ENCODE measurements at places on chromosomes 4 and X.

DNA sequence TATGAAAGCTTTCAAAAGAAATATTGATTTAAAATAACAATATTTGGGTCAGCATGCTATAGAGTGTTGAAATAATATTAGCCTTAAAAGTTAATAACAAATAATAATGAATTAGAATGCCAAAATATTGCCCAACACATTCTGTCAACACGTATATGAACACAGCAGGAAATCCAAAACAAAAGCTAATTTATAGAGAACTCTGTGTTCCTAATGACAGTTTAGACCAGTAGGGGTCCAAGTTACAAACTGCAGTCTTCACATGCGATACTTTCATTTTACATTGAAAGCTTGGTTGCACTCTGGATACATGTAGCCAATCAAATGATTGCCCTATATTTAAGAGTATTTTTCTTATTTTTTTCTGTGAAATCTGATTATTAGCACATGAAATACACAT is 274.4 kb downstream of the DCTD start:
- no peak for DNase-seq

DNA sequence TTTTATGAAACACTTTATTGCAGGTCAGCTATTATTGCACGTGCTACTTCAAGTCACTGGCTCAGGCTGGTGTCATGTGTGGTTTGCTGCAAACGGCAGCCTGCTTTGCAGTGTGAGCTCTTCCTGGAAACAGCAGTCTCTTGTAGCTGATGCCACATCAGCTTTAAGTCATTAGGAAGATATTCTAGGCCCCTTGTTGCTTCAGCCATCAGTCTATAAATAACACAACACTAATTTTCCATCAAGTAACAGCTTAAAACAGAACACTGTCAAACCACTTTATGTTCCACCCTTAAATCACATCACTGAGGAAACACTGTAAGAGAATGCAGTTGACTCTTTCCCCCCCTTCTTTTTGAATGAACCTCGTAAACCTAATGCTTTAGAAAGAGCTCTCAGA is 93.8 kb downstream of the GATB start:
- no peak for DNase-seq

- DNase-seq = no peak
These were observed 280.7 kb downstream of the ASMT start for GRCh38 chrX:1895583-1895982.

DNA sequence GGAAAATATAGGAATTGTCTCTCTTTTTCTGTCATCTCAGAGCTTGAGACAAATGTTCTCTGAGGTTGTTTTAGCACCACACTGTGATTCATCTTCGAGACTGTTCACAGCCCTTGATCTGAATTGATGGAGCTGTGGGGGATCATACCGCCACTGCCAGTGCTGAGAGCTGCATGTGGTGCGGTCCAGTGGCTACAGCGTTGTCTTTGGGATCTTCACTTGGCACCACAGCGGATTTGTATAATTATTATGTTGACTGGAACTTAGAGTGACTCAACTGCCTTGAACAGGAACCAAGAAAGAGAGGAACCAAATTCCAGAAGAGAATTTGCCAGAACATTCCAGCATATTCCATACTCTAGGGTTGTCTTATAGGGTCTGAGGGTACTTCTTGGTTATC is 29.1 kb downstream of the TBL1X start:
- DNase-seq = no peak

DNA sequence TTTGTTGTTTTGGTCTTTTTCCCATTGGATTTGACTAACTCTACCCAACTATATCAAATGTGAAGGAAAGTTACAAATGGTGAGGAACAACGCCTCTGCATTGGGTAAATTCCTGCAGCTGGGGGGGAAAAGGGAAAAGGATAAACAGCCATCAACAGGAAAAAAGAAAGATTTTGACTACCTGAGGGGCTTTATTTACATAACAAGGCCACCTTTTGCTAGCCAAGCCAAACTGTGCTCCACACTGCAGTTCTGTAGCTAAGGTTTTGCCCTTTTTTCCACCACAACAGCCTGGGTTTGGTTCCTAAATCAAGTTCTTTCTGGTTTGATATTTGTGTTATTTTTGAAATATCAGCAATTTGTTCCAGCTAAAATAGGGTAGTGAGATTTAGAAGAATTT is 40.8 kb downstream of the RHOXF2B start:
- DNase-seq = no peak

DNA sequence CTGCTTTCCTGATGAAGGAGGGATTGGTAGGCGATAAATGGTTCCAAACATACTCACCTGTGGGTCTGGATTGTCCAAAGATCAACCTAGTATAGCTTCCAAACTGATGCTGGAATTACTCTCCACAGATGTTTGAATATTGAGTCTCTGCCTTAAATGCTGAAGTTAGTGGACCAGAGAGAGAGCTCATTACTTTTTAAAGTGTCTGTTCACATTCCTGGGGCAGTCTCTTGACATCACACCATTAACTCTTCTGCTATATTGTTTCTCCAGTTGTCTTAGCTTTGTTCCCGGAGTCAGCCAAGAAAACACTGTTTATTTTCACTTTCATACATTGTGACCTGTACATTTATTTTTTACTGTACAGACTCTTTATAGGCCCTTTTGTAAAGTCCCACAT is 35.4 kb downstream of the ARHGEF38 start:
- no peak for DNase-seq

GRCh38 chr4:44988011-44988410 is 261.7 kb upstream of the GNPDA2 start:
- DNase-seq = no peak

DNA sequence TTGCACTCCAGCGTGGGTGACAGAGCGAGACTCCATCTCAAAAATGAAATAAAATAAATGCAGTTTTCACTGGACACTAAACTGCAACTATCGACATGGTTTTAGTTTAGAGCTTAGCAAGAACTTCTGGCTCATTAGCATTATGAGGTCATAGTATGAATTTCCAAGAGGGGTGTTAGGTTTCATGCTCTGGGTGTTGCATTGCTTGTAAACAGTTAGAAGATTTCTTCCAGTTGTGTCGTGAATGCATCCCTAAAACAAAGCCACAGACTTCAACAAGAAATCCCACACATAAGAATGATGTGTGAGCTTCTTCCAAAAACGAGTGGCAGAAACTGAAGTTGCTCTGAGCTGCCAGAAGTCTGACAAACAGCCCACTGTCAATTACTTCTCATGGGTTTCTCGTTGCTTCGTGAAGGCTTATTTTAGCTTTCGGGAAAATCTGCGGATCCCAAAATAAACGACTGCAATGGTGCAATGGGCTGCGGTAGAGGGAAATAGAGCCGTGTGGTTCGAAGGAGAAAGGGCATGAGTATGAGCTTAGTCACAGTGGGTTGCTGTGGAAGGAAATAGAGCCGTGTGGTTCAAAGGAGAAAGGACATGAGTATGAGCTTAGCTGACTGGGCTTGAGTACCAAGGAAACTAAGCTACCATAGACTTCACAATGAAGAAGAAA is 354.9 kb downstream of the DHRSX start:
- DNase-seq = no peak

DNA sequence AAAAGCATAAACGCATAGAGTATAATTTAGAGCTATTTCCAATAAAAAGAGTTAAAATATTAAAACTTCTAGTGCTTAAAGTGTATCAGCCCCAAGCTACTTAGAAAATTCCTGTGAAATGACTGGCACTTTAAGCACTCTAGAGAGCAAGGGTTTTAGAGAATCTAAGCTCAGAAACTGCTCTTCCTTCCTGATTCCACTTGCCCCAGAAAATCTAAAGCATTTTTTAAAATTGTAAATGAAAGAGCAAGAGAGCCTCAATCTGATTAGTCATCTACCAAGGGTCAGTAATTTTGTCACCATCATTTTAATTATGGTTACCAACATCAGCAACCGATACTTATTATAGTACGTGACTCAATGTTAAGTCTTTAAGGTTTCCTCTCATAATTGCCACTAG is 25.0 kb downstream of the CTPS2 start:
- DNase-seq = no peak

- DNase-seq = no peak
These were observed 24.2 kb downstream of the AMMECR1 start for GRCh38 chrX:110293658-110294057.

GRCh38 chr4:60865273-60865672 is 334.9 kb upstream of the ADGRL3 start:
- DNase-seq = no peak

DNA sequence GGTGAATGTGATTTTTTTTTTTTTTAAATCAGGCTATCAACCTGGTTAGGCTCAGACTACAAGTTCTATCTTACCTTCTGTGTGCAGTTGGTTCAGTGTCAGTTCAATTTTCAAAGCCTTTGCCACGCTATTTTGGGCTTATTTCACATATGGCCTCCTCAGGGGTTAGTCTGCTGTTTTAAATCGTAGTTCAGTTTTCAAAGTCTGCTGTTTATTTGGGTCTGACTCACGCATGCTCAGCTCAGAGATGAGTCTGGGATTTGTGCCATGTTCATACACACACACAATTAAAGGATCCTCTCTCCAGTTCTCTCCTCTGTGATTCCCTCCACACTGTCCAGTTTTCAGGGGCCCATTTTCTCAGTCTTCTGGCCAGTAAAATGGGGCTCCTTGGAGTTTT is 32.3 kb upstream of the ZFX start:
- DNase-seq = no peak

- no peak for DNase-seq
These were observed 37.4 kb downstream of the RUFY3 start for GRCh38 chr4:70759126-70759525.

DNA sequence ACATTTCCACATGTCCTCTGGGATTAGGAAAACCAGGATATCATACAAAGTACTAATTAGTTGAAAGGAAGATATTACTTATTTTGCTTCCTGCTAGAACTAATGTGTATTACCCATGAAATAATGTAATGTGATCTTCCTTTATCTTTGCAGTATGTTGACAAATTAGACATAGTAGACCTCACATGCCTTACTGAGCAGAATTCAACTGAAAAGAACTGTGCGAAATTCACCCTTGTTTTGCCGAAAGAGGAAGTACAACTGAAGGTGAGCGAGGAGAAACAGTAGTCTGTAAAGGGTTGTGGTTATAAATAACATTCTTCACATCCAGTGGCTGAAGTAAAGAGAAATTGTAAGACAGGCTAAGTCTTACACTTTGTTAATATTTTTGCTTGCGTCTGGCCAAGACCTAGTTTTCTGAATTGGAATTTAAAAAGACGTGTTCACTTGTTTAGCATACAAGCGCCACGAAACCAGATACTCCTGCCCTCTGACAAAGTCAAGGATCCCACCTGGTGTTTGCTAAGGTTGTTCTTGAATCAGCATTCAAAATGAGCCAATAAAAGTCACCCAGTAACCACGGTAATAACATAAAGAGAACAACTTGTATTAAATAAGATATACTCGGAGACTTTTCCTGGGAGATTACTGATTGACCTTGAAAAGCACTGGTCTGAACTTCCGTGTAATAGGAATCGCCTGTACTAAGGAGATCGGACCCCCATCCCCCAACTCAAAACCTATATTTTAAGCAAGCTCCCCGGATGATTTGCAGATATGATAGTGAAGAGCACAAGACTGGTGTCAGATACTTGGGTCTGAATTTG is 16.9 kb downstream of the STAP1 start:
- no peak for DNase-seq

DNA sequence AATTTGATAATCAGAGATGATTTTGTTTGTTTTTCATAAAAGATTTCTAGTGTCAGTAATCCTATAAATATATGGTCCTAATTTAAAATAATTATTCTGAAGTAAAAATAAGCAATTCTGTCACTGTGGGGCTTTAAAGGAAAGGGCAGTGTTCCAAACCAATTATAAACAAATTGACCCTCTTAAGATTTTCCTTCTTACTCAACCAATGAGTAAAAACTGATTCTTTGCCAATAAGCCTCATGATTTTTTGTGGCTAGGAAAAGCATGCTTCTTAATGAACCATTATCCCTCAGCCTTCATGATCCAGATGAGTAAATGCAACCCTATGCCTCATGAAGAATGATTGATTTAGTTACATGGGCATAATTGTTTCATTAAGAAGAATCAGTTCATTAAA is 1010.4 kb downstream of the ADGRL3 start:
- no peak for DNase-seq

GRCh38 chrX:54439960-54440871 is at the start of gene TSR2:
TSR2 (plus strand) TSS chrX:54440404; CDS start chrX:54440422, 18 bp downstream.
- peak; percentile 56 for DNase-seq

DNA sequence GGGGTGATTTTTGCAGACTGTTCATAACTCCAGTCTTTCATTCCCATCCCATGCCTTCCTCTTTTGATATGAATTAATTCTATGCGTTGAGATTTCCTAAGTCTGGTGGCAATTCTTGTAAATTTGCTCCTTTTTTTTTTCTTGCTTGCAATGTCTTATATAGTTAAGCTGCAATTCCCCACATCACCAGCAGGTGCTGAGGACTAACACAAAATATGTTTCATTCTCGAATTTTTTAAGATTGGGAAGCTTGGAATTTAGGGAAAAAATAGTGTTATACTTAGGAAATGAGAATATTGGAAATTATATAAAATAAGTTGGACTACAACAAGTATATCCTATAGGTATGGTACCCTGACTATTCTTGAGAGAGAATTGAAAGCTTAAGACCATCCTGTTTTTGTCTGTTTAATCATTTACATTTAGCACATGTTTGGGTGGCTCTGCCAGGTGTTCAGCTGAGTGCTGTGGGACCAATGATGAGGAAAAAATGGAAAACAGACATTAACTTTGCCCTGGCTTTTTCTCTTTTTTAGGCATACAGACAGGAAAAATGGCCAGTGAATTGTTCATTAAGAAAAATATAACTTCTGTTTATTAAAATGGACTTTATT is 30.2 kb downstream of the AFF2 start:
- no peak for DNase-seq

GRCh38 chrX:97867266-97867665 is 983.6 kb downstream of the RPA4 start:
- no peak for DNase-seq

DNA sequence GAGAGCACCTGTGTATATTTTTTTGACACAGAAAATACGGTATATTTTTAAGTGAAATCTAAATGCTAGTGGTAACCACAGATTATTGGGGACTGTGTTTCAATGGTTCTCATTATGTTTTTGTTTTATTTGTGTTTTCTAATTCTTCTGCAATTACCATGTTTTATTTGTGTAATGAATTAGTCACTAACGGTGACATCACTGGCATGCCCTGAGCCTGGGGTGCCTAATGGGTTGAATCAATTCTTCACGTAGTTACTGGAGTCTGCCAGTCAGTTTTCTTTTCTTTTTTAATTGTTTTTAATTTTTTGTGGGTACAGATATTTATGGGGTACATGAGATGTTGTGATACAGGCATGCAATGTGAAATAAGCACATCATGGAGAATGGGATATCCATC is 168.8 kb downstream of the RELL1 start:
- DNase-seq = no peak

GRCh38 chrX:43559644-43560043 is 96.5 kb upstream of the MAOA start:
- no peak for DNase-seq

GRCh38 chrX:49762175-49762720 is 66.5 kb upstream of the PAGE1 start:
- DNase-seq = no peak
